ENCODE measurements at places on chromosomes 6 and 20.

- DNase-seq, result no peak
Measured at GRCh38 chr20:47124181-47124717, 229.6 kb downstream of the EYA2 start.

DNA sequence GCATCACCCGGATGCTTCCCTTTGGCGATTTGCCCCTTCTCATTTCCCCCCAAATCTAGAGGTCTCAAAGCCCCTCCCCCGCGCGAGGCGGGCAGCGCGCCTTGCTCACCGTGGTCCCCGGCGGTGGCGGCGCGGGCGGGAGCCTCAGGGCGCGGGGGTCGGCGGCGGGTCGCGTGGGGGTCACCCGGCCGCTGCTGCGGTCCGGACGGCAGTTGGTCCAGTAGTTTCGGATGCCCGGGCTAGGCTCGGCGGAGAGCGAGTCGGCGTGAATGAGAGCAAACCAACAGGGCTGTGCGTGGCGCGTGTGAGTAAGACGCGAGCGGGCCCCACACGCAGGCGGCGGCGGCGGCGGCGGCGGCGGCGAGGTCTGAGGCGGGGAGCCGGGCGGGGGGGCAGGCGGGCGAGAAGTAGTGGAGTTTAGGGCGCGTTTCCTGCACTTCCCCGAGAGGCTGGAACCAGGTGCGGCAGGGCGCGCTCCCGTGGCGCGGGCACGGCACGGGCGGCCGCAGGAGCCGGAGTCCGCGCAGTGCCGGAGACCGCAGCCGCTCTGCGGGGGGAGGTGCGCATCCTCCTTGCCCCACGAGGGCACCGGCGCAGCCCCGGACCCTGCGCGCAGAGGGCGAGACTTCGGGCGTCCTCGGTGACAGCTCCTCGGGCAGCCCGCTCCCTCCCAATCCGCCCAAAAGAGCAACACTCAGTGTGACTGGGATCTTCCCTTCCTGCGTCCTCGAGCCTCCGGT lies 567 bp downstream of the HS3ST5 start:
- DNase-seq, result peak; percentile 69

DNA sequence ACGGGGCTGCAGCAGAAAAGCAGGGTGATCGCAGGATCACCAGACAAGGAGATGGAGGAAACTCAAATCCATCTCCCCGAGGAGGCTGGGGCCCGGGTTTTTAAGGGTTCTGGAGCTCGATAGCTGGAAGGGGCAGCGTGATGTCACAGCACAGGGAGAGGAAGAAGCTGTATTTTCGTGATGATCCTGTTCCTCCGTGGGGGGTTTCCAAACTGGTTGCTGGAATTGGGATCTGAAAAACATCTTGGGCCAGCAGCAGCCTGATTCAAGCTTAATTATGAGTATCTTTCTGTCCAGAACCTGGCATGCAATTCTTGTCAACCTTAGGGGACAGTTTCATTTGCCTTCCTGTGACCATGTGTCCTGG lies 4.1 kb downstream of the CST7 start:
- DNase-seq, result no peak

DNA sequence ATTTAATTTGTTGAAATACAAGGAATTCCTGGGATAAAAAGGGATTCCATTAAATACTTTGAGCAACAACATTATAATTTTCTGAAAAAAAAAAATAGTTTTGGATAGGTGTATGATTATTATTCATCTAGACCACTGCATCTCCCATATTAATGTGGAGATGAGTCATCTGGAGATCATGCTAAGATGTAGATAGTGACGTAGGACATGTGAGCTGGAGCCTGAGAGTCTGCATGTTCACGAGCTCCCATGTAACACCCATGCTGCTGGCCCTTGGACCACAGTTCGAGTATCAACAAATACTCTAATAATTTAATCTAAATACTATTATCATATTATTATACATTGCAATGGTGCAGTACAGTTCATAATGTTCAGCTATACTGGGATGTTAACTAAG lies 91.6 kb downstream of the EPM2A start:
- DNase-seq, result no peak

DNA sequence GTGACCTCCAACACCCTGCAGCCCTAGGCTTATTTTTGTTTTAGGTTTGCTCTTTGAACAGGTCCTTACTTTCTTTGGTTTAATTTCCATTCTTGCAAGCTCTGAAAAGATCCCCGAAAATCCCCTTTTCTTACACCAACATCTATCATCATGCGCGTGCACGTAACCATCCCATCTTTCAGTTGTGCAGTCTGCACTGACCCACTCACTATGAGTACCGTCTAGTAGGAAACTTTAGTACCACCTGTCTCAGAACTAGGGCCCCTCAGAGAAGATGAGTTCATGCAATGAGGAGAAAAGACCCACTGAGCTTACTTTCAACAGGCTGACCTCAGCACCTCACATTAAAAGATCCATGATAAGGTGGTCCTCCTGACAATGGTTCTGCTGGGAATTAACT lies 120.6 kb upstream of the AGPAT4 start:
- no peak for DNase-seq

DNA sequence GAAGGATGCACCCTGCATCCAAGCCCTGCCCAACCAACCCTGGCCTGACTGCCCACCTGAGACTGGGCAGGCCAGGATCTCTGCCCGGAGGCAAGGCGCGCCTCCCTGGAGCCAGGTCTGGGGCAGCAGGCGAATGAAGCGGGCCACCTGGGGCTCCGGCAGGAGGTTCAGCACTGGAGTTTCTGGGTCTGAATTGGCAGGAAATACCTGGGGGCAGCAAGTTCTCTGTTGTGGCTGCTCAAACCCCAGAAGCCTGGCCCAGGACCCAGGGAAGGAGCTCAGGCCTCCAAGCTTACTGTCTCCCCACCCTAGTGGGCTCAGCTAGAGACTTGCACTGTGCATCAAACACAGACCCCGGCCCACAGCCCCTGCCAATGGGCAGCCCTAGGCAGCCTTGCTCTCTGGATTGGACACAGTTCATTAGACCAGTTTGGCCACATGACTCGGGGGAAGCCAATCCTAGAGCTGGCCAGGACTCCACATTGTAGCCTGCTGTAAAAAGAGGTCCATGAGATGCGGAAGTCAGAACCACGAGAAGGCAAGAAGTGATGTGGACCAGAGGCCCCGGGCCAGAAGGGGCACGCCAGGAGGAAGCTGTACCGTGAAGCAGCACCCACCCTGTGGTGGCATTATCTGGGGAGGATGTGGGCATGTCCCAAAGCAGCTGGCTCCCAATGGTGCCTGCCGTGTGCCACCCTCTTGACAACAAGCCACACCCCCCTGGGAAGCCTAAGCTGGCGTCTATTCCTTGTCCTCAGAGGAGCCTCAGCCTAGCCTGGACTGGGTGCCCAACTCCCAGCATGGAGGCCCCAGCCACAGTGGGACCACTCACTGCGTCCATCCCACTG lies 3.1 kb downstream of the CPXM1 start:
- DNase-seq, result no peak

DNA sequence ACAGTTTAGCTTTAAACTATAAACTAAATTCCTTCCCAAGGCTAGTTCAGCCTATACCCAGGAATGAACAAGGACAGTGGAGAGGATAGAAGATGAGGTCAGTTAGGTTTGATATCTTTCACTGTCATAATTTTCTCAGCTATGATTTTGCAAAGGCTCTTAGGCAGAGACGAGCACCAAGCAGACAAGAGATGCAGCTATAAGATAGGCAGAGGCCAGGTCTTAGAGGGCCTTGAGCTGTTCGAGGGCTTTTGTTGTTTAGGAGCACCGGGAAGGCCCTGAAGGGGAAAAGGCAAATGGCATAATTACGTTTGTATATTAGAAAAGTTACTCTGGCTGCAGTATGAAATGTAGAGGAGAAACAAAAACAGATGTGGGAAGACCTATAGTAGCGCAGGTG lies 59.8 kb downstream of the DOP1A start:
- no peak for DNase-seq

DNA sequence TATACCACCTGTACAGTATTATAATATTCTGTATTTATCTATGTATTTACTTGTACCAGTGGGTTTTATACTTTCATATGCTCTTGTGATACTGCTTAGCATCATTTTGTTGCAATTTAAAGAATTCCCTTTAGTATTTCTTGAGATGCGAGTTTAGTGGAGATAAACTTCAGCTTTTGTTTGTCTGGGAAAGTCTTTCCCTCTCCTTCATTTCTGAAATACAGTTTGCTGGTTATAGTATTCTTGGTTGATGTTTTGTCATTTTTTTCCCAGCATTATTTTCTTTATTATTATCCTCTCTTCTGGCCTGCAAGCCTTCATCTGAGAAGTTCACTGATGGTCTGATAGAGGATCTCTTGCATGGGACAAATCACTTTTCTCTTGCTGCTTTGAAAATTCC lies 136.6 kb upstream of the MCHR2 start:
- DNase-seq, result no peak

GRCh38 chr6:30612213-30612612 lies 4.8 kb downstream of the PPP1R10 start:
- no peak for DNase-seq

DNA sequence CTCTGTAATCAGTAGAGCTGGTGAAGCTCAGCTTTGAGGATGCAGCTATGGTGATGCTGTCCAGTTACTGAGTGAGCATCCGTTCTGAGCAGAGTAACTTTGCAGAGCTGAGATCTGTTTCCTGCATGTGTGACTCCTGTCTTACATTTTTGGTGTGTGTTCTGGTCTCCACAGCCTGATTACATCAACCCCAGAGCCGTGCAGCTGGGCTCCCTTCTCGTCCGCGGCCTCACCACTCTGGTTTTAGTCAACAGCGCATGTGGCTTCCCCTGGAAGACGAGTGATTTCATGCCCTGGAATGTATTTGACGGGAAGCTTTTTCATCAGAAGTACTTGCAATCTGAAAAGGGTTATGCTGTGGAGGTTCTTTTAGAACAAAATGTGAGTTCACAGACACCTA lies 81.6 kb downstream of the FAM120B start:
- no peak for DNase-seq

GRCh38 chr6:105821777-105822176 lies 264.4 kb upstream of the PRDM1 start:
- DNase-seq, result no peak

DNA sequence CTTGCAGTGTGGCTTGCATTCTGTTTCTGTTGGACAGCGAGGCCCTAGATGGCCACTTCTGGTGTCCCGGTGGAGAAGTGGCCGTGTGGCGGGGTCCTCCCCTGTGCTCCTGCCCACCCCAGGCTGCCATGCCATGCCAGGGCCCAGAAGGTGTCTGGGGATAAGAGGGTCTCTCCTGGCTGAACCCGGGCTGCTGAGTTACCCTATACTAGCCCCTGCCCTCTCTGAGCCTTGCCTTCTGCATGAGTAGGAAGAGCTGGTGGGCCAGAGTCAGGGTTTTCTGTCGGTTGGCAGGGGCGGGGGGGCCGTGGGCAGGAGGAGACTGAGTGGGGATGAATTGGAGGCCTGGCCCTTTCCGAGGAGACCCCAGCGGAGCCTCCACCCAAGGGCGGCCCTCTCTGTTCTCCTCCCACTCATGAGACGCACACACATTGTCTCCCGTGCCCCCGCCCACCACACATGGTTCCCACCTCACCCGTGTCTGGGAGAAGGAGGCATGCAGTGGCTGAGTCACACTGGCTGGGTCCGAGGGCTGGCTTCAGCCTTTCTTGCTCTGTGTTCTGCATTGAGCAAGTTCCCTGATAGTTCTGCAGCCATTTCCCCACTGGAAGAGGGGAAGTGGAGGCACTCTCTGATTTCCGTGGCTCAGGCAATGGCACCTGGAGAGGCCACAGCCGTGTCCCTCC lies 24.6 kb downstream of the VSTM2L start:
- DNase-seq, result no peak

DNA sequence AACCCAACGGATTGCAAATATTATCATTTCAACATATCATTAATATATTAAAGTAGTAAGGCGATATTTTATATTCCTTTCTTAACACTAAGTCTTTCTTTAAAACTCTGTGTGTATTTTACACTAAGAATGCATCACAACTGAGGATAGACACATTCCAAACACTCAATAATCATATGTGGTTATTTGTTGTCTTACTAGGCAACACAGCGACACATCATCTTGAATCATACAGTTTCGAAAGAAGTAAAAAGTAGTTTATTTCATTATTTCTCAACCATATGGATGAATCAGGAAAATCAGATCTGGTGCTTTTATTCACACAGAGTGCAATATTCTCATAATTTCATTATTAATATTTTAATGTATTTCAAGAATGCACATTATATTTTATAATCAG lies 662.4 kb downstream of the EPHA7 start:
- no peak for DNase-seq

GRCh38 chr6:119327810-119328209 lies 21.8 kb downstream of the MAN1A1 start:
- no peak for DNase-seq

GRCh38 chr6:43972179-43972912 lies 154.9 kb downstream of the MRPL14 start:
- DNase-seq, result peak; percentile 43

DNA sequence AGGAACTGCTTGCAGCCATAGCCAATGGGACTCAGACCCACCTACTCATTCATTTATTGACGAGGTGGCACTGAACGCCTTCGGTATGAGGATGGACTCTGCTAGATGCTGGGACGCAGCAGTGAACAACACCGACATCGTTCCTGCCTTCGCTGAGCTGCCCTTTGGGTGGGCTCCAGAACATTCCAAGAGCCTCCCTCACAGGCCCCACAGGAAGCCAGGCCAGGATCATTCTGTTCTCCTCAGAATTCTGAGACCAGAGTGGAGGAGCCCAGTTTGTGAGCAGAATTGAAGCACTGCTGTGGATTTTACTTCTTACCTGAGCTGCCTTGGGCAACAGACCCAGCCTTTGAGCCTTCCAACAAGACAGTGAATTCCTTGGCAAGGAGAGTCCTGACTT lies 82.1 kb downstream of the KCNB1 start:
- no peak for DNase-seq
